Eye (tissue), 1 donor: ENCODE measurements at places on chromosomes 4 and X.

DNA sequence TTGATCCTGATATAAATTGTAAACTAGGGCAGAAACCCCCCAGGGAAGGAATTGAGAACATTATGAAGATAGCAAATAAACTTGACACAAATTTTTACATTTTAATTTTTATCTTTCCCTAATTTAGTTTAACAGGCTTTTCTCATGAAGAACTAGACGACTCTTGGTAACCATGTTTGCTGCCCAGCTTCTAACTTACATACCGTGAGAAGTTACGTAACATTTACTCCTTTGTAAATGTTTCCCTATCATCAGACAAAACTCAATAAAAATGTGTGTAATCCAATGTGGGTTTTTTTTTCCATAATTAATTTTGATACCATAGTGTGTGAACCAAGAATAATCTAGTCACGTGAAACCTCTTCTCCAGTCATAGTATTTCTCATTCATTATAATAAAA, 34.4 kb downstream of the OFD1 start:
- DNase-seq: no peak

DNA sequence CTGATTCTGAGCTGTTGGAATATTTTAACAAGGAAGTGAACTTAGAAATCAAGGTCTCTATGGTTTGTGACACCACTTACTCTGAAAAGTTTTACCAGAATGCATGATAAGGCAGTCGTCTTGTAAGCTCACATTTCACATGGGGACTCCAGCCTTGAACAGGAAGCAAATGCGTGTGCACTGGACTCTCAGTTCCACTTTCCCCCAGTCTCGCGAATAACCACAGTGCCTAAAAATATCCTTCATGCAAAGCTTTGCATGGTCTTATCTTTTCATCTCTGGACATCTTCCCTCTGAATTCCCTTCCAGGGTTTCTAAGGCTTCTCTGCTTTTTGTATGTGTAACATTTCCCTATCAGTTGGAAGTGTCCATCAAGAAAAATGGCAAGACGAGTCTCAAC, 581.8 kb downstream of the NLGN4X start:
- DNase-seq: no peak

DNA sequence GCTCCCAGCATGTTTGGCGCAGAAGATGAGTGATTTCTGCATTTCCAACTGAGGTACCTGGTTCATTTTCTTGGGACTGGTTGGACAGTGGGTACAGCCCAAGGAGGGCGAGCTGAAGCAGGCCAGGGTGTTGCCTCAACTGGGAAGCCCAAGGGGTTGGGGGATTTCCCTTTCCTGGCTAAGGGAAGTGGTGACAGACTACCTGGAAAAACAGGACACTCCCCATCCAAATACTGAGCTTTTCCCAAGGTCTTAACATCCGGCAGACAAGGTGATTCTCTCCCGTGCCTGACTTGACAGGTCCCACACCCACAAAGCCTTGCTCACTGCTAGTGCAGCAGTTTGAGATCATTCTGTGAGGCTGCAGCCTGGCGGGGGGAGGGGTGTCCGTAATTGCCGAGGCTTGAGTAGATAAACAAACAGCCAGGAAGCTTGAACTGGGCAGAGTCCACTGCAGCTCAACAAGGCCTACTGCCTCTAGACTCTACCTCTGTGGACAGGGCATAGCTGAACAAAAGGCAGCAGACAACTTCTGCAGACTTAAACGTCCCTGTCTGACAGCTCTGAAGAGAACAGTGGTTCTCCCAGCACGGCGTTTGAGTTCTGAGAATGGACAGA, 307.7 kb upstream of the ARSJ start:
- DNase-seq: no peak

DNA sequence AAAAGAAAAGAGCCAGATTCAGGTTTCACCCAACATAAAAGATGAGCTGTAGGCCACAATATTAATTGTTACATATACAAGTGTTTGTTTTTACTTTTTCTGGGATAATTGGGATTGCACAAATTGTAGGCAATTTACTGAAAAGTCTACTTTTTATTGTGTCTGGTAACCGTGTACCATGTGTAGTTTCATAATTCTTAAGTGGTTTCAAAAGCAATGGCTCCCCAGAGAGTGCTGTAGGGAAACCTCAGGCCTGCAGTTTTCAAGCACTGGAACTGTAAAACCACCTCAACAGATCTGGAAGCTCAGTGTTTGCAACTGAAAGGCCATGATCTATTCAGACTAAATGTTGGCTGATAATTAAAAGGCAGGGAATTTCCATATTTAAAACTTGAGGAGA, 53.9 kb upstream of the MMAA start:
- no peak for DNase-seq
